ENCODE measurements at places on chromosomes 2 and 18.

GRCh38 chr2:55052129-55053061 lies 2.1 kb upstream of the RTN4 start:
- no peak for DNase-seq

- DNase-seq, result no peak
Measured at GRCh38 chr2:172433144-172433543, 5.8 kb downstream of the ITGA6 start.

GRCh38 chr2:42421157-42421485 lies 60.1 kb upstream of the COX7A2L start:
- no peak for DNase-seq

DNA sequence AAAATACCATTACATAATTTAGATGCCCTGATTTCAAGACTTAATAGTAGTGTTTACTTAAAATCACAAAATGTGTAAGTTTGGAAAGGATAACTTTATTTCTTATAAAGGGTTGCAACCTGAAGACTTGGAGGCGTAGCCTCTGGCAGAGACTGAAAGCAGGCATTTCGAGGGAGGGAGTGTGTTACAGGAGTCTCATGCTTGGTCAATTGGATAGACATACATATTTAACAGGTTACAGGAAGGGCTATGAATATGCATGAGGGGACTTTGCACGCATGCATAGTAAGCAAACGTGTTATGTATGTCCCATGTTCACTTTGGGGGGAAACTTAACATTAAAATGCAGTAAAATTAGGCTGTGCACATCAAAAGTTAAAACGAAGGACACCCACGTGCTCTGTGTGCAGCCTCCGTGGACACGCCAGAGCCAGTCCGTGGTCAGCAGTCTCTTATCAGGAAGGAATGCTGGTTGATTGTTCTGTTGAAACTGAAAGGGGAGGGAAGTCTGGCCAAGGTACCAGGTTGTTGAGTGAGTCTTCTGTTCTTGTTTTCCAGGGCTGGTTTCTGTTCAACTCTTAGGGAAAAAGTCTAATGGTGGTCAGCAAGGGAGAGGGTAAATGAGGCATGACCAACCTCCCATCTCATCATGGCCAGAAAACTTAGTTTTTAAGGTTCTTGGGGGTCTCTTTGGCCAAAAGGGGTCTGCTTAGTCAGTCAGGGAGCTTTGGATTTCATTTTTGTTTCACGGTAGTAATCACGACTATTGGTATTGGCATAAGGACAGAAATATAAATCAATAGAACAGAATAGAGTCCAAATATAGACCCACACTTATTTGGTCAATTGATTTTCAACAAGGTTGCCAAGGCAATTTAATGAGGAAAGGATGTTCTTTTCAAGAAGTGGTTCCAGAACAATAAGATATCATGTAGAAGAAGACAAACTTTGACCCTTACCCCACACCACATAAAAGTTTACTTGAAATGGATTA lies 121.9 kb downstream of the MCFD2 start:
- no peak for DNase-seq

GRCh38 chr2:163592954-163593622 lies 142.7 kb downstream of the FIGN start:
- DNase-seq, result no peak

DNA sequence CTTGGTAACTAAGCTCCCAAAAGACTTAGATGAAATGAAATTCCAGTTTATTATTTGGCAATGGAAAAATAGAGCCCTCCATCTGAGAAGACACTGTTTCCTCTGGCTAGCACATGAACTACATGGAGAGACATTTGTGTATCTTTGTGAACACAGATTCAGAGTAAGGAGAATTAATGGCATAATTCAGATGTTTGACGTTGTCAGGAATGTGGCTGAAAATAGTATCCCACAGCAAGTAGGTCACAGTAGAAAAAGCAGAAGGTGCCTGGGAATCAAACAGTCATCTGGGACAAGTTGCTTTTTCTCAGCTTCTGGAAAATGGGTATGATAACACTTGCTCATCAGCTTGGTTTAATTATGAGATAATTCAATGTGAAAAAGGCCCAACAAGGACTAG lies 288.6 kb downstream of the PTPRM start:
- DNase-seq, result no peak

Data from suppressor macrophage (primary cell).